Pulmonary artery endothelial cell (primary cell): ENCODE measurements at places on chromosomes 7 and 10. TPM values are rescaled to one million over a fixed set of nuclear protein-coding genes. Genes with fewer than 3 reads are reported as not detected.

The TEX47 gene
- not detected in 2 replicates for total RNA-seq

The FGFBP3 gene
- total RNA-seq: 0.20 and 0.28 TPM in 2 replicates

The CCL24 gene
- not detected in 2 replicates for total RNA-seq

The DYDC2 gene
- not detected in 2 replicates for total RNA-seq

The ELOVL3 gene
- not detected in 2 replicates for total RNA-seq

The LIPK gene
- not detected in 2 replicates for total RNA-seq

The KIAA1217 gene
- 0.88 and 1.5 TPM in 2 replicates for total RNA-seq

The SUPV3L1 gene
- 25.1 and 31.1 TPM in 2 replicates for total RNA-seq

- no peak for DNase-seq
Measured at GRCh38 chr10:53109320-53109719, 336.7 kb upstream of the MBL2 start.

- DNase-seq: no peak
Measured at GRCh38 chr7:78130446-78131215, 332.1 kb downstream of the PHTF2 start.

GRCh38 chr10:117175215-117175900, 21.9 kb upstream of the KCNK18 start:
- DNase-seq: no peak

DNA sequence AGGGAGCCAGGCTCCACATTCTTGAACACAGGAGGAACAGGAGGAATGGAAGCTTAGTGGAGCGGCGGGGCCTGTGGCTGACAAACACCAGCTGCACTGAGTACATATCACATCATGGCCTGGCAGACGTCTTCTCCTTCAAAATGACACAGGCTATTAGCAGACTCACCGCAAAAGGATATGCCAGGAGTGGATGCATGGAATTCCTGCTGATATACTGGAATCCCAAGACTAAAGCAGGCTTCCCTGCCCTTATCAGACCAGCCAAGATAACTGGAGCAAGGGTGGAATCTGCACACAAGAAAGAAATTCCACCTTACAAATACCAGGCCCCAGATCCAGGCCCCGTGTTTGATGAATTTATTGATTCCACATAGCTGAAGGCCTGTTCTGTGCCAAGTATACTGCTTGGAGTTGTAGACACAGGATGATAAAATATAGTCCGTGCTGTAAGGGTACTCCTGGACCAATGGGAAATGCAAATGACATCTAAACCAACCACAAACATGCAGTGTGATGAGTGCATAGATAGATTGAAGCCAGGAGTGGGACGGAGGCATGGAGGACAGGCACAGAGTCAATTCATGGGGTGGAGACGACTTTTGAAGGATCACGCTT, 480.5 kb upstream of the ZMIZ1 start:
- no peak for DNase-seq

GRCh38 chr7:29476916-29477315, 86.7 kb upstream of the PRR15 start:
- DNase-seq: no peak

- no peak for DNase-seq
Measured at GRCh38 chr10:97078261-97078937, 107.4 kb downstream of the SLIT1 start.

DNA sequence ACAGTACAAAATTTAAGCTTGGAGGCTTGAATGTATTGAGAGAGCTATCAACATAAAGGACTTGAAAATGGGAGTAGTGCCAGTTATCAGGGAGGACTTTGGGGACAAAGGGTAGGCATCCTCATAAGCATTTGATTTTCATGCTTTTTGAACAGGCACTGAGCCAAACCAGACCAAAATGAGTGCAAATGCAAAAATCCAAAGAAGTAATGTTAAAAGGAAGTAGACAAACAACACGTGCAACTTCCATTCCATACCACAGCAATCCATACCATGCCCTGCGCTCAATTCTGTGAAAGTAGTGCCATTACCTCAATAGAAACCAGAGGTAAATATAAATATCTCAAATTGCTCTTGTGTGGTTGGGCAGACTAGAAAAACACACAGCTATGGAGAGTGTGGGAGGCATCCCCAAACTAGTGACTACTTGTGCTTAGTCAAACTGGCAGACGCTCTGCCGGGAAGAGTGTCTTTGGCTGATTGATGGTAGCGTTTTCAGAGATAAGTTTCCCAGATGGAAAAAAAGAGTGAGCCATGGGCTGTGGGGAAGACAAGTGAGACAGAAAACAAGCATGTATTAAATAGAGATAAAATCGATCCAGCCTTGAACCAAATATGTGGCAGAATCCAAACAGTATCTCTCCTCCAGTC, 161.5 kb downstream of the CREB5 start:
- DNase-seq: no peak

DNA sequence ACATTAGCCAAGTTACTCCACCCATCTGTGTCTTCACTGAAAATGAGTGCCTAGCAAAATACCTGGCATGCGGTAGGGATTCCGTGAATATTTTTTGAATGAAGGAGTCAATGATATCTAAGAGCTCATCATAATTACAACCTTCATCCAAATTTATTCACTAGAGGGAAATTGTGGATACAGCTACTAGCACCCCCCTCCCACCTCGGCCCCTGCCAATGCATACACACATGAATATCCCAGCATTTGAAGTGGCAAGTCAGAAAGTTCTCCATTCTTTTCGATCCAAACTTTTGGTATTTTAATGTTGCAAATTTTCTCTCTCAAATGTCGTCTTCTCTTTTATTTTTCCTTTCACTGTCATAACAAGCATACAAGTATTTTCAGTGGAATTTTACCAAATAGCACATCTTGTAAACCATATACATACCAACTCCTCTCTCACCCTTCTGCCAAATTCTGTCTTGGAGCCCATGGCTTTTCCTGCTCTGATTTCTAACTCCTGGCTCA, 164.3 kb downstream of the GRID1 start:
- no peak for DNase-seq

DNA sequence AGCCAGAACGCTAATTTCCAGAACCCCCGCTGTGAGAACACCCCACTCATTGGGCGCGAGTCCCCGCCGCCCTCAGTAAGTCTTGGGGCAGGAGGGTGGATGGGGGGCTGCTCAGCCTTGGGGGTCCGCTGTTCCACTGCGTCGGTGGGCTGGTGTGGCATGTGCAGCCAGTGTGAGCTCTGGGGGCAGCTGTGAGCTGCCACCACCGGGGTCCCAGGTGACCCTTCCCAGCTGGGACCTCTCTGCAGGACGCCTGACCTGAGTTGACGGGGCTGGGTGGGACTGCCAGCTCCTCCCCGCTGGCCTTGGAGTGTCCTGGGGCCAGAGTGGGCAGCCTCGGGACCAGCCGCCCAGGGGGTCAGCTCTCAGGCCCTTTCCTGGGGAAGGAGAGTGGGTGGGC, 27.2 kb downstream of the TTYH3 start:
- DNase-seq: no peak

DNA sequence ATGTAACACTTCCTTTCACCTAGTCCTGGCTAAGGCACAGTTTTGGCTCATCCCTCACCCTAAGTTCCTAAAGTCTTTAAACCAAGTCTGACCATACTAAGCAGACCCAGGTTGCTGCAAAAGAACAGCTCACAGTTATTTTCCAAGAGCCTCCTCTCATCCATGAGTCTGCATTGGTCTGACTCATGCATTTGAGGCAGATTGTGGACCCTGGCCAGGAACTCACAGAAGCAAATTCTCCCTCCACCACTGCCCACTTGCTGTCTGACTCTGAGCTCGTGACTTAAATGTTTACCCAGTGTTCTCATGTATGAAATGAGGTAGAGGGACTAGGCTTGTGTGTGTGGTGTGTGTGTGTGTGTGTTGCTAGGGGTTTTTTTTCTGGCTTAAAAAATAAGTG, 1272.8 kb downstream of the TYW1 start:
- no peak for DNase-seq
